Stomach (tissue), 19 donors: ENCODE measurements at places on chromosomes 1 and 21. TPM values are rescaled to one million over a fixed set of nuclear protein-coding genes. Genes with fewer than 3 reads are reported as not detected.

DNA sequence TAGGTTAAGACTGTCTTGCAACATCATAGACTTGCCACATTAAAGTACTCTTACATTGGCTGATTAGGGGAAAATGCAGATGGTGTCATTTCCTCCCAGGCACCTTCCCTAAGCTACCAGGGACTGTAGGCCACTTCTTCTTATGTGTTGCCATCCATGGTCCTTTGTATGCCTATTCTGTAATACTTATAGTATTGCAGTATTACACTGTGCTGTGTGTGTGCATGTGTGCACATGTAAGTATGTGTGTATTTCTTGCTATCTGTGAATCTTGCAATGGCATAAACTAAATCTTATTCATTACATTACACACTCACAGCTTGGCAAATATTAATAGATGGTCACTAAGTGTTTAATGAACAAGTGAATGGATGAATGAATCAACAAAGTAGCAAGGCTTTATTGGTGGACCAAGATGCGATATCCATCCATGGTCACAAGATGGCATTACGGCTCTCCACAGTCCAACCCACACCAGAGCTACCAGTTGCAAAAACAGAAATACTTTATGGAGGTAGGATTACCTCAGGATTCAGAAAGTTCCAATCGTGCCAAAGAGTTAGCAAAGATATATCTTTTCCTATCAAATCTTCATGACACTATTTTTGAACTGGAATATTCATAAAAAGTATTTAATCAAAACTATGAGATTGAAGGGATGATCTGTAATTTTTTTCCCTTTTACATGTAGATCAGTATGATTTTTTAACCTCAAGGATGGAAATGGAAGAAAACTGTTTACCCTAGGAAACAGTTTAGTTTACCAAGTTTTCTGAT, 160.2 kb downstream of the DENND1B start:
- peak; percentile 25 for DNase-seq

DNA sequence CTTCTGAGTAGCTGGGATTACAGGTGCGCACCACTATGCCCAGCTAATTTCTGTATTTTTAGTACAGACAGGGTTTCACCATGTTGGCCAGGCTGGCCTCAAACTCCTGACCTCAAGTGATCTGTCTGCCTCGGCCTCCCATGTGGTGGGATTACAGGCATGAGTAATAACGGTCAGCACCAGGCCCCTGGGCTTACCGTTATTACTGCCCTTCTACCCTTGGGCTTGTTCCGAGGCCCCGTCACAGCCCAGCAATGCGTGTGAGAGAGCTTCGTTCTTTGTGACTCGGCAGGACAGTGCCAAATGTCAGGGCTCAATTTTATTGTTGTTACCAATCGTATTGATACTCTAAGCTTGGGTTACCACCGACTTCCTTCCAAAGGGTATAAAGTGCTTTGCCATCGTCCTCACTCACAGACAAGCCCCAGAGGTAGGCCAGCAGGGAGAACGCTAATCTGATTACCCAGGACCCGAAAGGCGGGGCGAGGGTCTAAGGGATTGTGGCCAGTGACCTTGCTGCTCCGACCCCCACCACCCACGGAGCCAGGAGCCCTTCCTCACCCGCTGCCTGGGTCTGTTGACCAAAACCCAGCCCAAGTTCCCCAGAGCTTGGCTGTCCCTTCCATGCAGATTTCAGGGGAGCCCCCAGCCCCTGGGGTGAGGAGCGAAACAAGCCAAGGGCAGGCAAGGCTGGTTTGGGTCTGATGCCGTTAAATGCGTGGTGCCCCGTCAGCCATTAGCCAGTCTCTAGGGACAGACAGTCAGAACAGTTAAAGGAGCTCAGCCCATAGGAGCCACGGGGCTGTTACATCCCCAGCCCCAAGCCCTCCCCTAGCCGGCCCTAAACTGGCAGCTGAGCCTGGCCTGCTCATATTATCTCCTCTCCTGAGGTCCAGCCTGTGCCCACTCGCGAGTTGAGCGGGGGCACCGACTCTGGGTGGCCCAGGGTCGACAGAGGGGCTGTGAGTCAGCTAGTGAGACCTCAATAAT, 54.9 kb upstream of the CASZ1 start:
- DNase-seq = no peak

ZBED6 gene
- 38.6 TPM for total RNA-seq

MYBPH gene
- total RNA-seq = not detected

GRCh38 chr1:86699186-86699585, 5.2 kb upstream of the SH3GLB1 start:
- DNase-seq = no peak

GRCh38 chr1:207890136-207890738, 20.7 kb downstream of the CD34 start:
- DNase-seq = peak; percentile 66

GRCh38 chr1:59443310-59443709, 146.4 kb downstream of the FGGY start:
- peak; percentile 35 for DNase-seq

MPL gene
- total RNA-seq = not detected

COL24A1 gene
- total RNA-seq = 2.0 TPM

GRCh38 chr1:207579436-207579799, 65.5 kb upstream of the CR1L start:
- DNase-seq = peak; percentile 36

DCDC2B gene
- total RNA-seq = not detected

DNA sequence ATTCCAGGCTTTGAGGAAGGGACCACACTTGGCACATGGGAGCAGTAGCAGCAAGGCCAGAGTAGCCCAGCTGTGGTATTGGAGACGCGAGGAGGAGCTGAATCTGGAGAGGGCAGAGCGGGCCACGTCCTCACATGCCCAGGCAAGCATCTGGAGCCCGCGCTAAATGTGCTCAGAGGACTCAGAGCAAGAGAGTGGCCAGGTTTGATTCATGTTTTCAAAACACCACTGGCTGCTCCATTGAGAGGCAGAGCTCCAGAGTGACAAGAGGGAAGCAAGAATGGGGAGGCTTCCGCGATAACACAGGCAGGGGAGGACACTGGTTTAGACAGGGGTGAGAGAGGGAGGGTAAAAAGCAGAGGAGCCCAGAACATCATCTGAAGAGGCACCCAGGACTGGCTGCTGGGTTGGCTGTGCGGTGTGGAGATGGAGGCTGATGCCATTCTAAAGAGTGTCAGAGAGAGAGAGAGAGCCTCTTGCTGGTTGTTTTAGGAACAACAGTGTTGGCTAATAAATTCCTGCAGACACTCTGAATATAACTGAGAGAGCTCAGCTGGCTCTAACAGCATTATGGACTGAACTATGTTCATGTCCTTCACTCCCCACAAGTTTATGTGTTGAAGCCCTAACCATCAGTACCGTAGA, 32.3 kb downstream of the RCAN1 start:
- DNase-seq = no peak

RSPH1 gene
- 0.58 TPM for total RNA-seq

LCE1D gene
- total RNA-seq = not detected

GRCh38 chr1:29758781-29759499, 522.6 kb downstream of the PTPRU start:
- no peak for DNase-seq

DNA sequence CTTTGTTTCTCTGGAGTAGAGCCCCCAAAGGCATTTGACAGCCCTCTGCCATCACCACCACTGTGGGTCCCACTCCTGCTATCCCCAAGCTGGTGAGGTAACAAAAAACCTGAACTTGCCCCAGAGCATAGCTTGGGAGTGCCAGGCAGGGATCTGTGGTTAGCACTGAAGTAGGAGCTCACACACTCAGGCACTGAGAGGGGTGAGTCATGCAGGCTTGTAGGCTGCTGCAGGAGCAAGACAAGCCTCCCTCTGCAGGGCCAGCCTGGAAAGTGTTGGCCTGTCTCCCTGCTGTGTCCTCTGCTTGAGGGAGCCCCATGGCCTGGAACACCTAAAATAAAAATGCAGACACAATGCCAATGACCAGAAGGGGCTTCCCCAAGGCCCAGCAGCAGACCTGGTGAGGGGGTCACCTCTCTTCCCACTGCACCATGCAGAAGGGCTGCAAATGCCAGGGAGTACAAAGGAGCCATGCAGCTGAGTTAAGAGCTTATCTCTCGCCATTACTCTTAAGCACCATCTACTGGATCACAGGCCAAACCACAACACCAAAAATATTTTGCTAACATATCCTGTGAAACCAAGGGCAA, 108.9 kb upstream of the POGK start:
- DNase-seq = no peak

GRCh38 chr1:206792939-206793607, 20.8 kb upstream of the IL10 start:
- no peak for DNase-seq

RXFP4 gene
- not detected for total RNA-seq

GRCh38 chr1:85933961-85934360, 222.6 kb downstream of the COL24A1 start:
- peak; percentile 34 for DNase-seq

- DNase-seq = no peak
Measured at GRCh38 chr1:5907966-5908365, 84.3 kb downstream of the NPHP4 start.

DNA sequence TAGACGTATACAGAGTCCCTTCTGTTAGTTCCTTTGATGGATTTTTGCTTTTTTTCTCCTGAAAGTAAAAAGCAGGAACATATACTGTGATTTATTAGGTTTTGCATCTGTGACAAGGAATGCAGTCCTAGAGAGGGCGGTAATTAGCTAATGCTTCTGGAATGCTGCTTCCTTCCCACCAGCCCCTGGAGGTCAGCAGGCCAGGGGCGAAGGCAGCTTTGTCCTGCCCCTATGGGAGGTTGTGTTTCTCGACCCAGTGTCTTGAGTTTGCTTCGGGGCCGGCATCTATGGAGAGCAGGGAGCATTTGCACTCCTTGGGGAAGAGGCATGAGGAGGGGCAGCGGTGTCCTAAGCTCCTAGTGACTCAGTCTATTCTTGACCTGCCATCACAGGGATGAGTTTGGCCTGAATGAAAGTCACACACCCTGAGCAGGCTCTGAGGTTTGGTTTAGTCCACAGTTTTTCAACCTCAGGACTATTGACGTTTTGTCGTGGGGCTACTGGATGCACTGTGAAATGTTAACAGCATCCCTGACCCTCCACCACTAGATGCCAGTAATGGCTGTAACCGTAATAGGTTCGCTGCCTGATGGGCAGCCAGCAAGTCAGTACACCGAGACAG, 85.0 kb upstream of the KCNJ15 start:
- DNase-seq = no peak

MUTYH gene
- total RNA-seq = 46.7 TPM

DNA sequence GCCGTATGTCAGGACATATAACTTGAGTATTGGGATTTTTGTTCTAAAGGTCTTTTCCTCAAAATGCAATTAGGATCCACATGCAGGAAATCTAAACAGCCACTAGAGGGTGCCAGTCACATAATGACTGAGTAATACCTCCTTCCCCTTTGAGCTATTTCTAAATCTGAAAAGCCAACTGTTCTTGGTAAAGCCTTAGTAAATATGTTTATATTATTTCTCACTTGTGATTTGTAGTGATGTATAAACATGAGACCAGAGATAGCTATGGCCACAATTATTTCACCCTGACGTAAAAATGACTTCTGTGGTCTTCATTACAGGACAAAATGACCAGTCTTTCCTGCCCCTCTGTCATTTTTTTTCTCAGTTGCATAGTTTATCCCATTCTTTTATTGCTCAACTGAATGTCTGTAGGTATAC, 41.0 kb upstream of the DR1 start:
- peak; percentile 86 for DNase-seq

DNA sequence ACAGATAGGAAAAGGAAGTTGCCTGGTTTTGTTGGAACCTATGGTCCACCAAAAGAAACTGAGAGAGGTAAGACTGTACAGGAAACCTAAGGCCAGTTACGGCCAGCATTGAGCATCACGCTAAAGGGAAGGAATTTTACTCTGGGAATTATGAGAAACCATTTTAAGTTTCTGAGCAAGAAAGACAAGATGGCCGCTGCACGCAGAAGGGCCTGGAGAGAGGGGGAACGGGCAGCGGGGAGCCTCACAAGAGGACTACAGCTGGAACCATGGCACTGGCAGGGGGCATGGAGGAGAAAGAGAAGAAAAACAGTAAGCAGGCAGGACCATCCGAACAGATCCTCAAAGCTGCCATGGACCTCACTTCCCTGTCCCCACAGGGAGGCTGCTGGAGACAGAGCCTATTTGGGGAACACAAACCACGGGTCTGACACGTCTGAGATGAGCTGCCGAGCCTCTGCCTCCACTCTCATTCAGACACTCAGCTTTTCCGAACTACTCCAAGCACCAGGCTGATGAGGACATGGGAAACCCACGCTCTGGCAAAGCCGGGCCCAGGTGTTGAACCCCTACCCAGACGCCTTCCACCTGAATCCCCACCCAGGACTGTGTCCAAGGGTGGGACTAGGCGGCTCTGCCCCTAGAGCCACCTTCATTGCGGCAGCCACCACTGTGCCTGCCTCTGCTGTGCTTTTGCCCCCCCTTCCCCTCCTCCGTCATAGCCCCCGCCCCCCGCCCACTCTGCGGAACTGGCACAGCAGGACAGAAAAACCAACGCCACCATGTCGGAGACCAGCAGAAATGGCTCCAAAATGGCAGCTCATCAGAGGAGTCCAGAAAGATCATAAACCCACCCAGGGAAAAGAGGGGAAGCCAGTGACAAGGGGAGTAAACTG, 69.0 kb downstream of the CD46 start:
- DNase-seq = no peak

- no peak for DNase-seq
Measured at GRCh38 chr1:222283147-222283768, 264.6 kb downstream of the HHIPL2 start.

- no peak for DNase-seq
Measured at GRCh38 chr1:9626201-9626608, 25.3 kb upstream of the PIK3CD start.

- no peak for DNase-seq
Measured at GRCh38 chr1:20697563-20697962, 20.2 kb downstream of the KIF17 start.
